Kidney epithelial cell (primary cell): ENCODE measurements at places on chromosomes 16 and 17. TPM values are rescaled to one million over a fixed set of nuclear protein-coding genes. Genes with fewer than 3 reads are reported as not detected.

The POLG2 gene
- 6.9 and 7.6 TPM in 2 replicates for total RNA-seq

- no peak for DNase-seq
Measured at GRCh38 chr17:31802502-31802901, 56.5 kb downstream of the COPRS start.

DNA sequence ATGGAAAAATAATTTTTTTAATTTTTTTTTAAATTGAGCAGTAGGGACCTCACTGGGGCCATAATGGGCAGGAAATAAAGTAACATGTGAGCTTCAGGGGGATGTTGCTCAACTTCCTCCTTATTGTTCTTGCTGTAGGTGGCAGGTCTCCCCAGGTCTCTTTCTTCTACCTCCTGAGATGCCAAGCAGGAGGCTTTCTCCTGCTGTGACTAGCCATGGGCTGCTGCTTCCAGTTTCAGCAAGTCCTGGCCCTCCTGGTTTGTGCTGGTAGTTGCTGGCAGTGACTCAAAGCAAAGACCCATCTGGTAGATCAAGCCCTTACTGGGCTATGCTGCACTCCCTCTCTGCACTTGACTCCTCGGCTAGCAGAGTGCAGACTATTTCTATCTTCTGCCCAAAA is 2.3 kb downstream of the DPEP2NB start:
- DNase-seq, result no peak

GRCh38 chr16:8137606-8138005 is 452.7 kb downstream of the TMEM114 start:
- DNase-seq, result no peak

DNA sequence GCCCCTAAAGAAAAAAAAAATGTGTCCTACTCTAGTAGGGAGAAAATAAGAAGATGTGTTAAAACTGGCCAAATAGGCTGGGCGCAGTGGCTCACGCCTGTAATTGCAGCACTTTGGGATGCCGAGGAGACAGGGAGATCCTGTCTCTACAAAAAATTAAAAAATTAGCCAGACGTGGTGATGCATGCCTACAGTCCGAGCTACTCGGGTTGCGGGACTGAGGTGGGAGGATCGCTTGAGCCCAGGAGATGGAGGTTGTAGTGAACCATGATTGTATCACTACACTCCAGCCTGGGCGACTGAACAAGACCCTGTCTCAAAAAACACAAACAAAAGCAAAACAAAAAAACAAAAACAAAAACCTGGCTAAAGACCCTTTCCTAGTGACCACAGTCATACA is 15.9 kb downstream of the ZFHX3 start:
- no peak for DNase-seq
